ENCODE measurements at places on chromosomes 1 and 21.

- no peak for DNase-seq
Observed at GRCh38 chr1:183931646-183932271, 105.8 kb downstream of the COLGALT2 start.

- no peak for DNase-seq
Observed at GRCh38 chr1:1451696-1452364, 2.3 kb downstream of the ATAD3C start.

GRCh38 chr1:209341673-209342420, 241.7 kb upstream of the CAMK1G start:
- DNase-seq: no peak

DNA sequence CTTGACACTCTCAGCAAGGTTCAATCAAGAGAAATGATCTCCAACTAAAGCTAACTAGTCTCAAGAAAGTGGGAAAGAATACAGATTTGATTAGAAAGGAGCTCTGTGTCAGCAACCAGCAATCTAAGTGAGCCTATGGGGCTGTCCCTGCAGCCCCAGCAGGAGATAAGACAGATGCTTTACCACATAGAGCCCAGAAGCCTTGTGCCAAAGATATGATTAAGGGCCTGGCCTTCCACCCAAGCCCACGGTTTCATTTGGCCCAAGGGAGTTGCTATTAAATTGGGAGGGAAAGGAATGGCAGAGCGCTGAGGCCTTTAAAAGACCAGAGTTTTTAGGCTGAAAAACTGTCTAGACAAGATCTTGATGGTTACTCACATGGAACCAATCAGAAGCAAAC, 74.8 kb downstream of the HLCS start:
- no peak for DNase-seq

DNA sequence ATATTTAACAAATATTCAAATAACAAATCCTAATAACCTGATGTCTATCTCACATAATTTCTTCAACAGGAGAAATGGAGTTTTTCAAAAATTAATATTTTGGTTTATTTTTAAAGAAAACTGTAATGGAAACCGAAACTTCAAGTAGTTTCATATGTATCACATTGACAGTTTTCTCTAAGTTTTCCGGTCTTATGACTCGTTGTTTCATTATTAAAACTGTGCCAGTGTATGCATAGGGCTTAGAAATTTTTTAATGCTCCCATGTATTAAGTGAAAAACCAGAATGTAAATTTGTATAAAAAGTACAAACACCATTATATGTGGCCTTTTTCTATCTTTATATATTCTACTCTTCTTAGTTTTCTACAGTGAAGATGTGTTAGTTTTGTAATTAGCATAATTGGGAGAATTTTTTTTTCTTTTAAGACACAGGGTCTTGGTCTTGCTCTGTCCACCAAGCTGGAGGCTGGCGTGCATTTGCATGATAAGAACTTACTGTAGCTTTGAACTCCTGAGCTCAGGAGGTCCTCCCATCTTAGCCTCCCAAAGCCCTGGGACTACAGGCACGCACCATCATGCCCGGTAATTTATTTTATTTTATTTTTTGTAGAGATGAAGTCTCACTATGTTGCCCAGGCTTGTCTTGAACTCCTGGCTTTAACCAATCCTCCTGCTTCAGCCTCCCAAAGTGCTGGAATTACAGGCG, 43.9 kb upstream of the SAMSN1 start:
- DNase-seq: no peak

DNA sequence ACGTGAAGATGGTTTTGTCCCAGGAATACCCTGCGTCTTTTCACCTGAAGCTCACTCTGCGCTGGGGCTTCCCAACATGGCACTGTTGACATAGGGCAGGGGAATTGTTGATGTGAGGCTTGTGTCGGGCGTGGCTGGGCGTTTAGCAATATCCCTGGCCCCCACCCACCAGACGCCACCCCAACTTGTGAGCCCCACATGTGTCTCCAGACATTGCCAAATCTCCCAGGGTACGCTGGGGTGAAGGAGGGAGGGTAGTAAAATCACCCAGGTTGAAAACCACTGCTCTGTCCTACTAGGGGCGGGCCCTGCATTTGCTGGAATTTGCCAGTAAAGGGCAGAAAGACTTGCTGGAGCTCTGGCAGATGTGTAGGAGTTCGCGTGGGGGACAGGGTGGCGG, 36.0 kb downstream of the SPSB1 start:
- DNase-seq: no peak

GRCh38 chr1:8232036-8232757, 85.7 kb upstream of the SLC45A1 start:
- no peak for DNase-seq

DNA sequence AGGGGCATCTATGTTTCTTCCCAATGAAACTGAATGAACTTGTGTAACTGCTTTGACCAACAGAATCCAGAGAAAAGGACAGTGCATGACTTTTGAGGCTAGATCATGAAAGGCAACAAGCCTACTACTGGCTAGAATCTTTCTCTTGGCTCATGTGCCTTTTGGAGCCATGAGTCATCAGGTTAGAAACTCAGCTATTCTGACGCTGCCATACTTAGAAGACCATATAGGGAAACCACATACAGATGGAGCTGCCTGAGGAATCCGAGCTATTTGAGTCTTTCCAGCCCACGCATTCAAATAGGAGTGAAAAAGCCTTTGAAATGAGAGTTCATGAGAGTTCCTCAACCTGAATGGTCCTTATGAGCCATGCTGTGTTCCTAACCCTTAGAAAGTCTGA, 738.5 kb upstream of the CHRM3 start:
- DNase-seq: no peak

DNA sequence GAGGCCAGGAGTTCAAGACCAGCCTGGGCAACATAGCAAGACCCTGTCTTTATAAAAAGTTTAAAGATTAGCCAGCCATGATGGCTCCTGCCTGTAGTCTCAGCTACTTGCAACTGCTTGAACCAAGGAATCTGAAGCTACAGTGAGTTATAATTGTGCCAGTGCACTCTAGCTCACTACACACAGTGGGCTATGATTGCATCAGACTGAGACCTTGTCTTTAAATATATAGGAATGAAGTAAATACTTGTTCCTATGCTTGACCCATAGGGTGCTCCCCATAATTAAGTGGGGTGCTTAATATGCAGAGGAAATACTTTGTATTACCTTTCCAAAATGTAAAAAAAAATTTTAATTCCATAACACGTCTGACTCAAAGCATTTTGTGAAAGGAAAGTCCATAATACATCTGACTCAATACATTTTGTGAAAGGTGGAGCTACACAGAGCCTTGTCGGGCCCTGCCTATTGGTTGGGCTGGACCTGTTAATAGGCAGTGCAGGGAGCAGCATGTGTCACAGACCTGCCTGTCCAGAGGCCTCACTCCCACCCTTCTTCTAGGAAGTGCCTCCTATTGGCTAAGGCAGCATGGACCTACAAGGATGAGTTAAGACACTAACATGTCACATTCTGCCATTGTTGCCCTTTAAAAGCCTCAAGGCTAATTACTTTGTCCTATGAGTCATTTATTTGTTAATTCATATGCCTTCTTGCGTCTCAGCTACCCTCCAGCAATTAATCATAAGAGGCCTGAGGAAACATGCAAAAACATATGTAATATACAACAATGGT, 33.6 kb downstream of the CD58 start:
- DNase-seq: no peak
